ENCODE measurements at places on chromosomes 6 and 20.

GRCh38 chr6:89727501-89727900 is 89.0 kb upstream of the LYRM2 start:
- DNase-seq: no peak

- DNase-seq: no peak
These were observed 31.6 kb downstream of the CBFA2T2 start for GRCh38 chr20:33521461-33521860.

DNA sequence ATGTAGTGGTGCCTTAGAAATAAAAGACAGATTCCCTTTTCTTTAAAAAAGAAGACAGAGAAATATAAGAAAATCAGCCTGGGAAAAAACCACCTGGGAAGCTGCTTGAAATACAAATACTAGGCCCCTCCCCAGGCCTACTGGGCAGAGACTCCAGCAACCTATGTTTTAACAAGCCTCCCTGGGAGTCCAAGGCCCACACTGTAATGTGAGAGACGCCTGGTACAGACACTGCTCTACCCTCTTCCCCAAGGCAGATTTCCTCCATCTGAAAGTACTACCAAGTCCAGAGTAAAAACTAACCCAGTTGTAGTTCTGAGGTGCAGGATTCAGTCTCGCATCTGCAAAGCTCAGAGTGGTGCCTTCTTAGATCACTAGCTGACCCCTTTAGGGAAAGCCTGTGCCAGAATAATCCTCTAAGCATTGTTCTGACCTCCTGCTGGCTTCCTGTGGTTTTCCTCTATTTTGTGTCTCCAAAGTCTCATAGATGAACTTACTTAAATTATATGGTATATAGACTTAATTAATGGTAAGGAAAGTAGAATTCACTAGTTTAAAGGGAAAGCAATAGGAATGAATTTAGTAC is 270.2 kb upstream of the SLC35B3 start:
- no peak for DNase-seq

GRCh38 chr6:2222275-2222842 is 23.0 kb downstream of the GMDS start:
- DNase-seq: no peak

DNA sequence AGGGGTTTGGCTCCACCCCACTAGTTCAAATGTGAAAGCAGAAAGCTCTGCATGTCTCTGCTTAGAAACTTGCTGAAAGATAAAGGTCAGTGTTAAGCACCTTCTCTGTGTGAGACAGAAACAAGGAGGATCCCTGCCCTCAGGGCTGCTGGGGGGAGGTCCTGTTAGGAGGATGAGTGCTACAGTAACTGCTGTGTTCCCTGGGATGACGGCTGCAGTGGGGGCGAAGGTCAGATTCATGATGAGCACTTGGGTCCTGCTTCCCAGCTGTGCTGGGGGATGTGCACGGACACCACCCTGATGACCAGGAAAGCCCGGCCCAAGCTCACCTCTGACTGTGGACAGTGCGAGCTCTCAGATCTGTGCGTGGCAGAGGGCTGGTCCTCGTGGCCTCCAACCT is 252.6 kb downstream of the DLL1 start:
- DNase-seq: no peak

- no peak for DNase-seq
These were observed 255.0 kb downstream of the NRN1 start for GRCh38 chr6:5751525-5752390.

DNA sequence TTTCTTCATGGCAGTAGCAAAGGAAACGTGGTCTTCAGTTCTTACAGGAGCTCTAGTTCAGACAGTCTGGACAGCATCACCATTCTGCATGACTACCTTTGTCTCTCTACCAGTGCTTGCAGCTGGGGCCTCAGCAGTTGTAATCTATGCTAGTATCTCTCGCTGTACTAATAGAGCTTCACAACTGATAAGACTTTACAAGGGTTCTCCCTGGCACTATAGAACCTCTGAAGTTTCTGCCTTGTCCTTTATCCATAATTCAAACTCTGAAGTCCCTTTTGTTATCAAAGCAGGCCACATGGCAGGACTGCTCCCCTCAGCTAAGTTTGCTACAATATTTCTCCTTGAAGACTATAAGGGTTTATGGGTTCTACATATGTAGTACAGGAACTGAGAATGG is 842.1 kb upstream of the ADGRB3 start:
- DNase-seq: no peak

DNA sequence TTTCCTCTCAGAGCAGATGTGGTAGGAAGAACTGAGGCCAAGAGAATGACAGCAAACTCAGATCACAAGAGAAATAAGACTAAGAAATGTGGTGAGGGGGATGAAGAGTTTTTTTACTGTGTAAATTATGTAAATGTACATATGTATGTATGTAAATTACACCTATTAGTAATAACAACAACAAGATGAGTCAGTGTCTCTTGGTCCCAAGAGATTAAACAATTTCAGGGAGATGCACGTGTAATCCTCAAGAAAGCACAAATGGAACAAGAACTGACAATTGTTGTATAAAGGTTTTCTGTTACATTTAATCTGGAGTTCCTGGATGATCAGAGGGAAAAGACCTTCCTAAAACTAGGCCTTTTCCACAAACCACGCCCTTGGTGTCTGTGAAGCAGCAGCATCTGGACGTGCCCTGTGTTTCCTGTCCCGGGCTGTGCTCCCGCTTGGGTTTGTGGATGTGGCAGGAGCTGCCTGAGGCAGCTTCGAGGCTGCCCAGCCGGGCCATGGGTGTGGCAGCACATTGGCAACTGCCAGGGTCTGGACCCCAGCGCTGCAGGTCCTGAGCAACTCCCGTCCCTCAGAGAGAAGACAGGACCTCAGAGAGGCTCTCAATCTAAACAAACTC is 994 bp downstream of the CLDN20 start:
- DNase-seq: no peak
